T-helper 2 cell (primary cell): ENCODE measurements at places on chromosomes 11 and 22.

DNA sequence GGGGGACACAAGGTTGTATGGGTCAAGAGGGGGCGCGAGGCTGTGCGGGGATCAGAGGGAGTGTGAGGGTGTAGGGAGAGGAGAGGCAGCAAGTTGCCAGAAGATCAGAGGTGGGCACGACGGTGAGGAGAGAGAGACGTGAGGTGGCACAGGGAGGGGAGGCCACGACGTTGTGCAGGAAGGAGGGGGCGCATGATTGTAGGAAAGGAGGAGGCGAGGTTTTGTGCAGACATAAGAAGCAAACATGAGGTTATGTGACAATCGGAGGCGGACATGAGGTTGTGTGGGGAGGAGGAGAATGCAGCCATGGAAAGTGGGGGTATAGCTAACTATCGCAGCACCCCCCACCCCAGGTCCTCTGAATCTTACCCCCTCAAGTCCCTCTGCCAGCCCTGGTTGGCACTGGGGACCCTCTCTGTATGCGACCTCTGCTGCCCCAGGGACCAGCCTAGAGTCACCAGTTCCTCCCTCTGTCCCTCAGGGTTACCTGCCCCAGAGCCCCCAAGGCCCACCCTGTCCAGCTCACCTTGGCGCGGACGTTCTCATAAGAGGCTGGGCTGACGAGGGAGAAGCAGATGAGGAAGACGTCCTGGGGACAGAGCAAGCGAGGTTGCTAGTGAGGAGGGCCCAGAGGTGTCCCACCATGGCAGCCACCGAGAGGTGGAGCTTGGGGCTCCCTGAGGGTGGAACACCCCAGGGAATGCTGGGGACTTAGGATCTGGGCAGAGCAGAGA, 12.5 kb downstream of the RAC2 start:
- no peak for DNase-seq

DNA sequence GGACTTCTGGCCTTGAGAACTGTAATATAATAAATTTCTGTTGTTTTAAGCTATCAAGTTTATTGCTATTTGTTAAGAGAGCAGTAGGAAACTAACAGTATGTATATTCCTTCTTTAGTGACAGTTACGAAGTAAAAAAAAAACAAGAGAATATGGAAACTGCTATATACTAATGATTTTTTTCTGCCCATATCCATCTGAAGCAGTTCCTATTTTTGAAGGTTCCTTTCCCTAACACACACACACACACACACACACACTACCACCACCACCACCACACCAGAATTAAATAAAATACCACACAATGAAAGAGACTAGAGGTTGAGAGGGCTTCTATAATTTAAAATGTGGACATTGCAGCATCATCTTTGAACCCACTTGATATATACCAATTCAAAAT, 44.4 kb upstream of the CARD18 start:
- no peak for DNase-seq

- DNase-seq = no peak
Observed at GRCh38 chr11:128496692-128497060, 90.7 kb downstream of the ETS1 start.

- no peak for DNase-seq
Observed at GRCh38 chr22:37378642-37379058, 48.6 kb downstream of the ELFN2 start.

DNA sequence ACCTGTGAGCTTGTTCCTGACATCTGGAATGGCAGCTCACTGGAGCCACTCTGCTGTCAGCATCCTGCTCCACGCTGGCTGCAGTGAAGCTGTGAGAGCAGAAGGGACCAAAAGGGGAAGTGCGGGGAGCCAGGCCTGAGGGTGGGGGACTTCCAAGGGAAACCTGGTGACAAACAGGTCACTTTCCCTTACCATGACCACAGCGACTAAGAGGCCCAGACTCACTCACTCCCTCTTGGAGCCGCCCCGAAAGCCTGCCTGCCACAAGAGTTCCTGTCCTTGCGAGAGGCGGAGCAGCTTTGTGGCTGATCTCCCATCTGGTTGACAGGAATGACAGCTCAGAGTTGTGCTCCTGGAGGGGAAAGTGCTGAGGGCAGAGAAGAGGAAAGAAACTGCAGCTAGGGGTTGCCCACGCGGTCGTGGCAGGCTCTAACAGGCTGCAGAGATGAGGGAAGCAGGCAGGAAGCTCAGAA, 183.8 kb upstream of the NTM start:
- DNase-seq = no peak

DNA sequence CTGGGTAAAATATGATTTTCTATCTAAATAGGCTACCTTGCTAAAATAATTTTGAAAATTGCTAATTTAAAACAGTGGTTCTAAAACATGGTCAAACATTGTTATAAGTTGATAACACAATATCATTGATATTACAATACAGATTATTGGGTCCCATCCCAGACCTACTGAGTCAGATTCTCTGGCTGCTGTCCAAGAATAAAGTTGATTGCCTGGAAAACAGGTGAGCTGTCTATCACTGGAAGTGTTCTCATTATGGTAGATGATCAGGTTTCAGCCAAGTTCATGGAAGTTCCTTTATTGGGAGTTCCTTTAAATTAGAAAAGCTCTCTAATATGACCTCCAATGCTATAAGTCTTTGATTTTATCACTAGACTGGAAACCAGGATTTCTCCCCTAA, 52.3 kb downstream of the SC5D start:
- no peak for DNase-seq

GRCh38 chr11:74672956-74673692, 58.1 kb downstream of the CHRDL2 start:
- DNase-seq = no peak
